GM23338 (cell line): ENCODE measurements at places on chromosomes 4 and X.

- no peak for DNase-seq
These were observed 36.4 kb downstream of the QDPR start for GRCh38 chr4:17475481-17475880.

GRCh38 chrX:72270316-72270866 lies 6.7 kb downstream of the RPS4X start:
- DNase-seq: no peak

- no peak for DNase-seq
These were observed 218.5 kb upstream of the FGF13 start for GRCh38 chrX:138929926-138930582.

DNA sequence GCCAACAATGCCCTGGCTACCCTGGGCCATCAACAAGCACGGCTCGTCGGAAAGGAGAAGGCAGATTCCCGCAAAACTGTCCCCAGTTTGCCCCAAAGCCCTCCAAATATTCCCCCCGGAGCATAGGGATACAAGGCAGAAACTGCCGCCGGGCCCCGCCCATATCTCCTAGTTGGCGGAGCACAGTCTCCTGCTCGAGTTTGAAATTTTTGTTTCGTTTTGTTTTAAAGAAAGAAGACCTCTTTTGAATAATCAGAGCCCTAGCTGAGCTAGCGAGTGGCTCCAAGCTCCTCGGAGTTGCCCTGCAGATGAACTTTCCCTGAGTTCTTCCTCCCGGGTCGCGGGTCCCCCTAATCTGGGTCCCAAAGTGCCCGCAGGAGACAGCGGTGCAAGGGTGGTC lies 138.1 kb upstream of the ZIC3 start:
- peak; percentile 42 for DNase-seq

DNA sequence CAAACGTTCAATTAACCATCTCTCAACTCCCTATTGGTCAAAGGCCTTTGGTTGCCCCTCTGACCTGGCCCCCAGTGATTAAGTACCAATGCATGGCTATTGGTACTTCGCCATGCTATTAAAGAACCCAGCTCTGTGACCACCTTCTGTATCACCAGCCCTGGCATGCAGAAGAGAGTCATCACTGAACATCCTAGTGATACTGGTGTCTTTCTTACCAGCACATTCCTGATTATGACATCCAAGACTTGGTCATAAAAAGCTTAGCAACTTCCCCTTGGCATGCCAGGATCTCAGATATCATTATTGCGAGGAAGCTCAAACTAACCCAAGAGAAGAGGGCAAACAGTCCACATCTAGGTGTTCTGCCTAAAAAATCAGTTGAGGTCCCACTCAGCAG lies 122.3 kb upstream of the OTUD4 start:
- DNase-seq: no peak

GRCh38 chr4:40592034-40592433 lies 37.6 kb downstream of the RBM47 start:
- no peak for DNase-seq

DNA sequence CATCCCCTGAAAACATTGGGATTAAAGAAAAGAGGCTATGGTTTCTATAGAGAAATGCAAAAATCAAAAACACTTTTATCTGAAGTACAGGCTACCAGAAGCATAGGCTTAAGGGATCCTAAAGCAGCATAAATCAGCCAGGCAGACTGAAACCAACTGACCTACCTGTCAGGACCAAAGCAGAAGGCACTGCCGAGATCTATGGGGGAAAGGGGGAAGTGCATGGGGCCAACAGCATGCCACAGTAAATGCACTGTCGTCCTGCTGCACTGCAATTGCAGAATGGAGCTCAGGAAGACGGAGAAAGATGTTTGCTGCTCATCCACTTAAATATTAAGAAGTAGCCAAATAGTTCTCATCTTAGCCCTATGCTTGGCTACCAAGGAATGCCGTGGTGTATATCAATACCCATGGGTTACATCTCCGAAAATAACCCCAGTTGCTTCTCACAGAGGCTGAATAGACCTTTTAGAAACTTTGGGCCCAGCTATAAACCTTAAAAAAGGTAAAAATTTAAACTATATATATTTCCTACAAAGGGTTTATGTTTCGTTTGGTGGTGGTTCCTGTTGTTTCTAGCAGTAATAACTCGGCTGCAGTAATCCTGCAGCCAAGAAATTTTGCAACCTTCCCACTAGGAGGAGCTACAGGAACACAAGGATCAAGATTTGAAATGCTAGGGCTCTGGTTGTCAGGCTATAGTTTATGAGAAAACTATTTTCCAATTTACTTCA lies 312.2 kb upstream of the DIAPH2 start:
- peak; percentile 67 for DNase-seq

DNA sequence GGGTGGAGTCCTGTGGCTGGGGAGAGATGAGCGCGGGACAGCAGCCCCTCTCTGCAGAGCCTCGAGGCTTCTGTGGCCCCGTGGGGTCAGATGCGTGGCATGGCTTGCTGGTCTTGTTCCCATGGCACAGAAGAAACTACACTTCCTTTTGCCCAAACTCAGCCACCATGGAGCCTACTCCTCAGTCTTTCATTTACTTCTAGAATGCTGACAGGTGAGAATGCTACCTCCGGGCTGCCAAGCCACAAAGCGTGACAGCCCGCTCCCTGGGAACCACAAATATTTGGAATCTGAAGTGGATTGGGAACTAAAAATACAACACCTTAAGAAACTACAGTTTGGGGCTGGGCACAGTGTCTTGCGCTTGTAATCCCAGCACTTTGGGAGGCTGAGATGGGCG lies 98.0 kb downstream of the TRAPPC11 start:
- no peak for DNase-seq

DNA sequence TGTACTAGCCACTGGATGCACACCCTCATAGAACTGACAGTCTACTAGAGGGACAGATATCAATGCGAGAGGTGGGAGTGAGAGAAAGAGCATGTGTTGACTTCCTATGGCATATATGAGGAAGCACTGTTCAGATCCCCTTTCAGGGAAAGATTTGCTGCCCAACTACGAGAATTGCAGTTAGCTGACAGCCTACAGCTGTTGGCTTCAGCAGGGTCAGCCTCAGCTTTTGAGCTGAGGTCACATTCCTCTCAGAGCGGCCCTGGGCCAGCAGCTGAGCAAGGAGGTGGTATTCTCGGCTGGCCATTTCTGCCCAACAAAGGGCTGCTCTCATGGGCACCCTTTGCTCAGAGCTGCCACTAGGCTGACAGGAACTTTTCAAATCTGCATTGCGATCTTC lies 580.2 kb downstream of the MID1IP1 start:
- DNase-seq: no peak

- no peak for DNase-seq
These were observed 14.1 kb downstream of the CXCL1 start for GRCh38 chr4:73883306-73883705.

GRCh38 chr4:52750819-52751486 lies at the start of gene ERVMER34-1:
Gene ERVMER34-1, minus strand, starts transcription at chr4:52751425. Its CDS starts 5,905 bp downstream, at chr4:52745520.
- peak; percentile 60 for DNase-seq

GRCh38 chr4:33628296-33628695 lies 2616.0 kb downstream of the ARAP2 start:
- DNase-seq: no peak
